ENCODE measurements at places on chromosomes 4 and X.

GRCh38 chr4:145278341-145279121 is 98.1 kb upstream of the OTUD4 start:
- no peak for DNase-seq

DNA sequence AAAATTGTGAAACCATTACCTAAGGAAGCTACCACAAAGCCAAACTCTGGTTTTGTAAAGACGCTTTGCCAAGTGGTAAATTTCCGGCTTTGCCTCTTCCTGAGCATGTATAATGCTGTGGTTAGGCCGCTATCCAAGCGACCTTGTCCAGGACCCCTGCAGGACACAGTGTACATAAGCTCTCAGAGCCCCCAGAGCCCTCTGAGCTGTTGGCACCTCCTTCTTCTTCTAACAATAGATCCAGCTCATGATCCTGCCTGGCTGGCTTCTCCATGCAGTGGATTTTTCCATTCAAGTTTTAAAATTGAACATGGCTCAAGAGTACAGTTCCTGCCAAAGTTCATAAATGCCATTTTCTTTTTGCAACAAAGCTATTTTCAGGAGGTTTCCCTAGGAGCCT is 326.7 kb downstream of the MAPK10 start:
- no peak for DNase-seq

DNA sequence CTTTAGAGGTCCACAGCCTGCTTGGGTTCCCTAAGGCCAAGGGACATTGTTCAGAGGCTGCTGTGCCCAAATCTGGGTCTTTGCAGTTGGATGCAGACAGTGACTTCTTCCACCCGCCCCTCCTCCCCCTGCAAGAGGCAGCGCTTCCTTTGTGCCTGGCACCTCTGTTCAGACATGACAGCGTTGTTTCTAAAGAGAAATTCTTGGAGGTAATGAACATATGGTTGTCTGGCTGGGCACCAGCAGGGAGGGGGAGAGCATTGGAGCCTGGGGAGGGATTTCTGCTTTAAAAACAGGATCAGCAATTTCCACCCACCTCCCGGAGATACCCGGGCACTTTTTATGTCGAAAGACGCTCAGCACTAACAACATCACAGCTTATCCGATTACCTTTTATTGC is 51.5 kb downstream of the PSAPL1 start:
- no peak for DNase-seq

DNA sequence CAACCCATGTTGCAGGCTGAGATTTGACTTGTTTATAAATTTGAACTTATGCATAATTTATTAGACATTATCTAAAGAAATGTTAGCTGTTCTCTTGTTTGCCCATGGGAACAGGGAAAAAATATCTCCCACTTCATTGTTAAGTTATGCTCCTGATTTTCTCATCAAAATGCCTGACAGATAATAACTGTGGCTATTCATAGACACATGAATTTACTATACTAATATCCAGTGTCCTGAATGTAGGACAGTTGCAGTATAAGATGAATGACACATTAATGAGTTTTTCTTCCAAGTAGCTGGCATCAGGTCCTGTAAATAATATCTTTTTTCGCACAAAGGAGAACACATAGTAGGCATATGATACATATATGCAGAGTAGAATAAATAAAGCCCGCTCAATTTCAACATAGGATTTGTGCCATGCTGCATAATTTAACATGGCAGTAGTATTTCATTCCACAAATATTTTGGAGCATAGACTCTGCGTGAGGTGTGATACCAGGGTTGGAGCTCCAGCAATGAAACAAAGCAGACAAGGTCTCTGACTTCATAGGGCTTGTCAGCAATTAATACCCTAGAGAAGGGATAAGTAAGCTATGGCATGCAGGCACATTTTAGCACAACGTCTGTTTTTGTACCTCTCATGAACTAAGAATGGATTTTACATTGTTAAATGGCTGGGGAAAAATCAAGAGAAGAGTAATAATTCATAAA is 40.4 kb upstream of the DDX53 start:
- no peak for DNase-seq

DNA sequence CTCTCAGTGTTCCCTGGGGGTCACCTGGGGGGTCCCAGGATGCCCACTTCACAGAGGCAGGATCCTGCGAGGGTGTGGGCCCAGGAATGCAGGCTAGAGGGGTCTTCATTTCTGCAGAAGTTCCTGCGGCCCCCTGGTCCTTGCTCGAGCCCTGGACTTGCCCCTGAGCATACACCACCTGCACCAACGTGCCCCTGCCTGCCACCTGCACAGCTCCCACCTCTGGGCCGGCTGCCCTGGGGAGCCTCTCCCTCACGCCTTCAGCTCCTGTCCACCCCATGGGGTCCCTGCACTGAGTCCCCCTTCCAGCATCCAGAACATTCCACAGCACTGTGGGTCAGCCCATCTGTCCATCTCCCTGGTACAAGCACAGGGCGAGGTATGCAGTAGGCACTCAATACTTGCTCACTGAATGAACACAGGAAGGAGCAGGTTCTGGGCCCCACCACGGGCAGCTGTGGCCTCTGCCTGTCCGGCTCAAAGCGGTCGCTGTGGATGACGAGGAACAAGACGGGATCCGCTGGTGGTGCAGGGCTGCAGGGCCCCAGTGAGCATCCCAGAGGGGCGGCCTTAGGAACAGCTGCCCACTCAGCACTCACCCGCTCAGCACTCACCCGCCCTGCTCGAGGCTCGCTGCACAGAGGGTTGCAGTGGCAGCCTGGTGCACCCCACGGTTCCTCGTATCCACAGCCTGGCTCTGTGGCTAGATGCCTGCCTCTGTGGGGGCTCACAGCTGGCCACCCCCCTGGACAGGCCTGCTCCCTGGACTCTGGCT is 70.5 kb upstream of the MXD4 start:
- no peak for DNase-seq

- no peak for DNase-seq
Measured at GRCh38 chrX:139008185-139008584, 296.7 kb upstream of the FGF13 start.

DNA sequence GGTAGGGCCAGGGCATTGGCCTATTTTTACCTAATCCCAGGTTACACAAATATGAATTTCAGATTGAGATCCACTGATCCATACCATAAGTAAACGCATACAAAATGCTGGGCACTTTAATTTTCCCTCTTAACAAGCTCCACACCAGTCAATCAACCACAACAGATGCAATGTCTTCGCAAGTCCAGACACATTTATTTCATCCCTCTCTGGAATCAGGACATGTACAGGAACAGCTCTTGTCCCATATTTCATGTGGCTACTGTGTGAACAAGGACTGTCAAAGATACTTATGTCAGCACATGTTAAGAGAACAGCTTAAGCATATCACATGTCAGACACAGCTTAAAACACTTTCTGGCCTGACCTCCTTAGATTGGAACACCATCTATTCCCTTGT is 145.9 kb downstream of the PPP3CA start:
- DNase-seq, result no peak

- DNase-seq, result no peak
Measured at GRCh38 chr4:41787931-41788330, 39.4 kb upstream of the PHOX2B start.

DNA sequence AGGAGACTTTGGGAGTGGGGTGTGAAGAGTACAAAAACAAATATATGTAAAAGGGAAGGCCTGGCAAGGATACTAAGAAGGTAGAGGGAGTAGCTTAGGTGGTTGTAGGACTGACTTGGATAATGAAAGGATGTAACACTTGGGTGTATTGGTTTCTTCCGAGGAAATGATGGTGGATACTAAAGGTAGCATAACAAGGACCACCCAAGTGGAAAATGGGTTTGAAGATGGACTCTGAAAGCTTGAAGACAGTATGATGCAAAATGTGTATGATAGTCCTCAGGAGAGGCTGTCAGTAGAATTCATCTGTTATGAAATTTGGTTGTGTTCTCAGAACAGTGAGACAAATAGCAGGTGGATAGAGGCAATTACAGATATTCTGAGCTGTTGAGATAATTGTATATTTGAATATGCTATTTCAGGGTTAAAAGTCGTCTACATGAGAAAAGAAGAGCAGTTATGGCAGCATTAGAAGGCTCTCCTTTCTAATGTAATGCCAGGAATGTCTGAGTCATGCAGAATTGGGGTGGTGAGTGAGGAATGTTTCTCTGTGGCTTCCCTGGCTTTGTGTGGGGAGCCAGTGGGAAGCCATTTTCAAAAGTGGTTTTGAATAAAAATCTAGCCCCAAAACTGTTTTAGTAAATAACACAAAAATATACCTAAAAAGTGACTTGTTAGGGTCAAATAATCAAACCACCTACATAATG is 75.6 kb downstream of the FHIP1A start:
- DNase-seq, result peak; percentile 68

GRCh38 chr4:161419822-161420221 is 744.0 kb downstream of the FSTL5 start:
- no peak for DNase-seq

DNA sequence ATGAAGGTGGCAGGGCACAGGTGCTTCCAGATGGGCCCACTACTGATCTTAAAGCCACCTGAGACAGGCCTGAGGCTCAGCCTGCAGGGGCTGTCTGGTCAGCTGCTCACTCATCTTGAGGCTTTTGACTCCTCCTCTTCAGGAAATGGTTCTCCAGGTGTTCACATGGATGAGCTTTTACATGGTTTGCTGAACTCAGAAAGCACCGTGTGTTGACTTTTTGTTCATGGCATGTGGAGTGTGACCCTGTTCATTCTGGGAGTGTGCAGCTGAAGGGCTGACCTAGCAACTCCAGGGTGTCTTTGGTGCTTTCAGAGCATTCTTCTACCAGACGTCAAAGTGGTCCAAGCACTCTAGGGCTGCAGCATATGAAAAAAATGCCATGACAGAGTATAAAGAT is 111.1 kb downstream of the CCNG2 start:
- DNase-seq, result no peak

GRCh38 chr4:22477136-22477812 is 38.6 kb downstream of the ADGRA3 start:
- DNase-seq, result no peak

- DNase-seq, result no peak
Measured at GRCh38 chrX:66914080-66914479, 275.2 kb upstream of the EDA2R start.

DNA sequence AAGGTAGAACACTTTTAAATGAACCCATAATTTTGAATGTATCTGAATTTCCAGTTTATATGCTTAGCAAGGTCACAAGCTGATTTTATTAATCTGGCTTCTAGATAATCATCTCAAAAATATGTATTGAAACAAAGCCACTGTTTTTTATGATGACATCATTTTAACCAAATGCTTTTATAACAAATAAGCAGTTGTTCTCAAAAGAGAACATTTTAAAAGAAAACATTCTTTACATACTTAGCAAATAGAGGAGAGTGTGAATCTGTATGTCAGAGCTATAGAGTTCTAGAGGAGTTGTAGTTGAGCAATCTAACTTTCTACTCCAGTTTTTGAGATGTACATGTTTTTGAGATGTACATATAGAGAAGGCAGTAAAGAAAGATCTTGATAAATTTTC is 42.5 kb downstream of the LAMP2 start:
- no peak for DNase-seq

DNA sequence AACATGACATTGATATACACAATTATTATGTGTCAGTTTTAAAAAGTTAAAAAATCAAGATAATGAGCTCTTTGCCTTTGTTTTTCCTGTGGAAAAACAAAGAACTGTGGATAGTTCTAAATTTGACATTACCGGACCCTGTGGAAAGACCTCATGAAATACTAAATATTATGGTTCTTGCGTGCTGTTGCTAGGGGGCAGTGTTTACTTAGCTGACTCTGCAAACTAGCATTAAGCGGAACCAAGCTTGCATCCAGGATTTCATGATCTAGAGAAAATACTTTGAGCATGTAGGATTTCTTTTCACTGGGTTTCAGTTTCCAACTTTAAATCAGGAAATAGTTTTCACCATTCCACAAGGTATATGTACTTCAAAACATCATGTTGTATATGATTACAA is 33.6 kb downstream of the CLCN4 start:
- peak; percentile 67 for DNase-seq

DNA sequence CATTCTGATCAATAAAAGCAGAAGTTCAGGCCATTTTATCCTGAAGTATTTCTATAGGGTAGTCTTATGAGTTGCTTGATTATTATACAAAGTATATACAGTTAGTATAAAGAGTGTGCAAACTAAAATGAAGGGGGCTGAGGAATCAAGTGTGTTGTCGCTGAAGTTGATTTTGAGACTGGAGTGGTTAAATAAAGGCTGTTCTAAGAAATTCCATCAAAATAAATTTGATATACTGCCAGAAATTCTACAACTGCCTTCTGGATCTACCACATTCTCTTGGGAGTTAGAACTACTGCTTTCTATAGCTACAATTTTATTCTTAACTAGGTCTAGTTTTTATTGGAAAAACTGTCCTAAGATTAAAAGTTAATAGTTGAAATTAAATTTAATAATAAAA is 12.4 kb downstream of the EDNRA start:
- no peak for DNase-seq

DNA sequence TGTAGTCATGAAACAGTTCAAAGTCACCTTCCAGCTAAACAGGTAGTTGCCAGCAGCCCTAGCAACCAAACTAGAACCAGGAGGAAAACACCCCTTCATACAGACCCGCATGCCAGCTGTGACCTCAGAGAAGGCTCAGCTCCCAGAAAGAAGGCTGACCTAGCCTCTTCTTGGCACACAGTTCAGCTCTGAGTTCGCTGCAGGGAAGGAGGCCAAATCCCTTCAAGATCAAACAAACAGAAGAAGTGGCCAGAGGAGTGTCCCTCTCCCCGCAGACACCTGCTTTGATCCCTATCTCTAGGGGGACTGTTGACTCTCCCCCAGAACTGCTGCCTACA is 56.0 kb downstream of the HADH start:
- DNase-seq, result no peak

GRCh38 chr4:60724623-60725022 is 475.5 kb upstream of the ADGRL3 start:
- peak; percentile 24 for DNase-seq

GRCh38 chr4:184755278-184755677 is 21.4 kb upstream of the CENPU start:
- no peak for DNase-seq

DNA sequence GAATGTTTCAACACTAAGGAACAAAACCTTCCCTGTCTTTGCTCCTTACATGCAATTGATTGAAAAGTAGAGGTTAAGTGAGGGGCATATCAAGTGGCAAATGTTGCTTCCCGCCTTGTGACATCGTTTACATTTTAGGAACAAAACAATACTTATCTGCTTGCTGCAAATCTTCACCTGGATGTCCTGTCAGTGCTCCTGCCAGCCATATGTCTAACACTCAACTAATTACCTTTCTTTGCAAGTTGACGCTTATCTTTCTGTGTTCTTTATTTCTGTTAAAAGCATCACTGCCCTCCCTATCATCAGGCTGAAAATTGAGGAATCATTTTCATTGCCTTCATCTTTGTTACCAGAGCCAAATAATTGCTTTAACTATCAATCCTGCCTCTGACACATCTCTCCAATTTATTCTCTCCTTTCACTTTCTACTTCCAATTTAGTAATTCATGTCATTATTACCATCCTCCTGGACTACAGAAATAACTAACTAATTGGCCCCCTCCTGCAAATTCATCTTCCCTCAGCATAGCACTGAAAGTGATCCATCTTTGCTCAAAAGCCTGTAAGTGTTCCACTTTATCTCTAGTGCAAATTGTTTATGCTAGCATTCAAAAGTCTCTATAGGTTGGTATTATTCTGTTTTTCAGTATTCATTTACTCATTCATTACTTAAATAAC is 298.7 kb upstream of the ATOH1 start:
- no peak for DNase-seq

All from hepatic stellate cell (primary cell).